Stimulated activated CD8-positive, alpha-beta memory T cell treated with anti-CD3 and anti-CD28 coated beads, Interleukin-4, amount 100 ng/mL, for 4 hours (primary cell): ENCODE measurements at places on chromosomes 7 and 10.

GRCh38 chr7:74030861-74031260 is 2.9 kb downstream of the ELN start:
- DNase-seq: no peak

GRCh38 chr7:122289426-122289825 is 15.1 kb downstream of the FEZF1 start:
- no peak for DNase-seq

- no peak for DNase-seq
Observed at GRCh38 chr7:28369523-28369922, 42.8 kb upstream of the CREB5 start.

- DNase-seq: no peak
Observed at GRCh38 chr7:29109899-29110298, 36.4 kb downstream of the CPVL start.

DNA sequence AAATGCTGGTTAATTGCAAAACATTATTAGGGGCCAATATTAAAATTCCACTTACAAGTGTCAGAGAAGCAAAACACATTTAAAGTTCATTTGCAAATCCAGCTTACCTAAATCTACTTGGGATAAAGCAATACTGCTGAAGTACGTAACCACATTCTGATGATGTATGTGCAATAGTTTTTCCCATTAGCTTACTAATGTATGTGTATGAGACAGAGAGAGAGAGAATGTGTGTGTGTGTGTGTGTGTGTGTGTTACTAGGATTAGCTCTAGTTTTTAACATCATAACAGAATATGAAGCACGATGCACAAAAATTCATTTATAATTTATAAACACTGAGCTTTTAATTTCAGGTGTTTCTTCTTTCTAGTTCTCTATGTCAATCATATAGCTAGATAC is 1074.2 kb upstream of the C7orf33 start:
- DNase-seq: no peak

GRCh38 chr7:112212571-112212970 is 6.1 kb downstream of the ZNF277 start:
- DNase-seq: no peak

- no peak for DNase-seq
Observed at GRCh38 chr10:118937226-118937625, 92.3 kb upstream of the NANOS1 start.

- DNase-seq: no peak
Observed at GRCh38 chr10:89857431-89858042, 156.1 kb downstream of the KIF20B start.

- DNase-seq: no peak
Observed at GRCh38 chr7:94352887-94353286, 41.8 kb upstream of the COL1A2 start.

DNA sequence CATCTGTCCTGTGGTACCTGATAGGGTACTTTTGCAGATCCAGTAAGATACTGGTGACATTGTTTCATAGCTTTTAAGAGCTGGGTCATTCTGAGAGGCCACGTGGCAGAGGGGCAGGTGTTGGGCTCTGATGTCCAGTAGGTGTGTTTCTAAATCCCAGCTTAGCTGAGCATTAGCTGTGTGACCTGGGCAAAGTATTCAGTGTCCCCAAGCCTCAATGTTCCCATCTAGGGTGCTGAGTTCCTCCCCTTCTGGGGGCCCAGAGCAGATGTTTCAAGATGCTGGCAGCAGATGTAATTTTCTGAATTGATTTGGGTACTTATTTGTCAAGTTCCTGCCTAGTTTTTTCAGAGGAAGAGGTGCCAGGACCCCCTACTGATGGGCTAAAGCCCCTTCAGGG is 52.9 kb downstream of the NEURL1 start:
- no peak for DNase-seq

GRCh38 chr10:114526126-114526503 is 121.8 kb upstream of the AFAP1L2 start:
- no peak for DNase-seq

DNA sequence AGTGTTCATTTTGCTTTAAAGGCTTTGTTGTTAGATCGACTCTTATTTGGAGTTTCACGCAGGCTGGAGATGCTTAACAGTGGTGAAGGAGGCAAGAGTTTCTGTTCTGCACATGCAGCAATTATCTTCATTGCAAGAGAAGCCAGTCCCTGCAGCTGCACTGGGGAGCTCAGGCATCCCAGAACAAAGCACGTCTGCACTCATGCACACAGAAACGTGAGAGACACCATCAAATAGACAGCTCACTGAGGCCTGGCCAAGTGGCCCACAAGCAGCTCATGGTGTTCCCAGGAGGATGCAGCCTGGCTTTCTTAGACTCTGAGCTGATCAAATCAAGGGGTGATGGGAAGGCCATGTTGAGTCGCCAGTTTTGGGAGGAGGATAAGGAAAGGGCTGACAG is 246.1 kb downstream of the CREB5 start:
- no peak for DNase-seq

DNA sequence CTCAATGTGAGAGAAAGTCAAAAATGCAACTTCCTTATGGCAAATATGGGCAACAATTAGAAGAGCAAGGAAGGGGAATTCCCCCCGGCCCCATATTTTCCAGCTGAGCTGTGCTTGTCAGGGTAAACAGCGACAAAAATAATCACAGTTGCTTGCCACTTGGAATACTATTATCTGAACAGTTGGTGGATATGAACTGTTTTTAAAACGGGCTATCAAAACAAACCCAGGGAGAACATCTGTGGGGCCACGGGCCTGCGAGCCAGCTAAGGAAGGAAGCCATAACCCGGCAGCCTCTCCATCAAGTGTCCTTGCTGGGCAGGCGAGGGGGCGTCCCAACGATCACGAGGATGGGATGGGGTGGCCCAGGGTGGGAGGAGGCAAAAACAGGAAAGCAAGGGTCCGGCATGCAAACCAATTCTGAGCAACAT is 228.4 kb downstream of the ARHGAP12 start:
- no peak for DNase-seq

DNA sequence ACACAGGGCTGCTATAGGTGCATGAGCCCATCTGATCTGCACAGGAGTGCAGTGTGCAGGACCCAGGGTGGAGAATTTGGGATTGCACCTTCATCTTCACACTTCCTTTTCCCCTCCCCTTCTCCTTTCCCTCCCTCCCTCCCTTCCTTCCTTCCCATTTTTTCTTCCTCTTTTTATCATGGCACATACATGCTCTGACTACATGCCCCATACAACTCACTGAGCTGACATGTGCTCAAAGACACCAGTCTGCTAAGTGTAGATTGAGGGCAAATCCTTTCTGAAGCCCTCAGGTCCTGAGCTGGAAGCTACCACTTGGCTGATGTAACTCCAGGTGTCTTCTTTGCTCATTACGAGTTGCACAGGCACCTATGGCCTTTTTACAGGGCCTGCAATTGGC is 365.3 kb upstream of the ZNF32 start:
- no peak for DNase-seq

- DNase-seq: no peak
Observed at GRCh38 chr10:29618341-29619171, 16.2 kb downstream of the SVIL start.

DNA sequence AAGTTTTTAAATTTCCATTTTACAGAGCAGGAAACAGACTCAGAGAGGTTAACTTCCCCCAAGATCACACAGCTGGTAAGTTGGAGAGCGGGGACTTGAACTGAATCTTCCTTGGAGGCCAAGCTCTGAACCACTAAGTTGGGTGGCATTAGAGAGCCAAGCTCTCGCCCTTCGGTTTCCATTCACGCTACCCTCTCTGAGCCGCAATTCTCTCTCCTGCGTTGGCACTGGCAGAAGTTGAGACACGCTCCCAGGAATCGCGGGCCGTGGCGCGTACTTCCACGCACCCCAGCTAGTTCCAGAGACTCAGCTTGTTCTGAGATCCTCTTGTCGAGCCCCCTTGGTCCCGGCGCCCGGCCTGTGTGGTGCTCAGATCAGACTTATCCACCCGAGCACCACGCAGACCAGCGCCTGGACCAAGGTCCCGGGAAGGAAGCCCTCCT is 29.3 kb upstream of the VAX1 start:
- no peak for DNase-seq

- no peak for DNase-seq
Observed at GRCh38 chr7:909358-910329, 33.3 kb downstream of the GET4 start.

GRCh38 chr7:112420236-112420861 is 29.9 kb upstream of the IFRD1 start:
- DNase-seq: no peak

GRCh38 chr7:126079581-126079980 is 1150.0 kb upstream of the POT1 start:
- DNase-seq: no peak

DNA sequence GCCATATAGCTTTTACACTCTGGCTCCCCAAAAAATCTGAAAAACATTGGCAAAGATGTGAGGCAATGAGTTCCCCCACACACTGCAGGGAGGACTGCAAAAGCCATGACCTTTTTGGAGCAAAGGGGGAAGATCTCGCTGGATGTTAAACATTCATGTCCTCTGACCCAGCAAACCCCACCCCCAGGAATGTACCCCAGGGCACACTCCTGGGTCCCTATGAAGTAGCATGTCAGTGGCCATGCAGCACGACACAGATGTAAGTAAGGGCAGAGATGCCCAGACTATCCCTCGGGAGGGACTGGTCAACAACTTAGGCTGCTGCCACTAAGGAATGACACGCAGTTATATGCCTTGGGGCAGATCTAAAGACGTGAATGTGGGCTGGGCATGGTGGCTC is 100.6 kb downstream of the DLG5 start:
- DNase-seq: no peak

DNA sequence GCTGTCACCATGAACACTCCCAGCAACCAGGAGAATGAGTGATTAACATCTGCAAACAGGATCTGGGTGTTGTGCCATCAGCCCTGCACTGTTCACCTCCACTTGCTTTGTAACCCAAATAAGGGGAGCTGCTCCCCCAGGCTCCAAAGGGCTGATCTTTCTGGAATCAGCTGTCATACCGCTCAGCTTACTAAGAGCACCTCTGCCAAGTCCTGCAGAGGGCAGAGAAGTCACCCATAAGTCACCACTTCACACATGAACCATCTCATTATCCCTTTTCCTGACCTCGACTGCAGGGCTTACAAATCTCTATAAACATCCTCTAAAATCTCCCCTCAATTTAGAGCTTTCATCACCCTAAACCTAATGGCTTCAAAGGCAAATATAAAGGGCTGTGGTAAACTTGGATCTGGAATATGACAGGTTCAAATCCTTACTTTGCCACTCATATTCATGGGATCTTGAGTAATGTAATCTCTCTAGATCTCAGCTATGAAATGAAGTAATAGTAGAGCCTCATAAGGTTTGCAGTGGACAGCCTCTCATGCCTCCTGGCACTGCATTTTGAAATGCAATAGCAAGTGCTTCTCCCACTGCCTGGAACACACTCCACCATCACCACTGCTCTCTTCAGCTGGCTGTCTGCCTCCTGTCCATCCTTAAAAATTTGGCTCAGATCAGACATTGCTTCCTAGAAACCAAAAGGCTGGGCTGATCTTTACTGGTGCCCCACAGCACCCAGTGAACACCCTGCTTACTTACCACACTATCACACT is 38.8 kb downstream of the ERLIN1 start:
- DNase-seq: no peak

DNA sequence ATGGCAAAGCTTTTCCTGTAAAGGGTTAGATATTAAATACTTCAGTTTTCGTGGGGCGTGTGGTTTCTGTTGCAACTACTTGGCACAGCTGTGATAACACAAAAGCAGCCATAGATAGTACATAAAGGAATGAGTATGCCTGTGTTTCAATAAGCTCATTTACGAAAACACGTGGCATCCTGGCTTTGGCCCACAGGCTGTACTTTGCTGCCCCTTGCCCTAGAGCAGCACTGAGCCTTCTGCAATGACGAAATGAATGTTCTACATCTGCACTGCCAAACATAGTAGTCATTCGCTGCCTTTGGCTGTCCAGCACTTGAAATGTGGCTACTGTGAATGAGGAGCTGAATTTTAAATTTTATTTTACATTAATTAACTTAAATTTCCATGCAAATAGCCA is 376.2 kb upstream of the TPK1 start:
- DNase-seq: no peak

DNA sequence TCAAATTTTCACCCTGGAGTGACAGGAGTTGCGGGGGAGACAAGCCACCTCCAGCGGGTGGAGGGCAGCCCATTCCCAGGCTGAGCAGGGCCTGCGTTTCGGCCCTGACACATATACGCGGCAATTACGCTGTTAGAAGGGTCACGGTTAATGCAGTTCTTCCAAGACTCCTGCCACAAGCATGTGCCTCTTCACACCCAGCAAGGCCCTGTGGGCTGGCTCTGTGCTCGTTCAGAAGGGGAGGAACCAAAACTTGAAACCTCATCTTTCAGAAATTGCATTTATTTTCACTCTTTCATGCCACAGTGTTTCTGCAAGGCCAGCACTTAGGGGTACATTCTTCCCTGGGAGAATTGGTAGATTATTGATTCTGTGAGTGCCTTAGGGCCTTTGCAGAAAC is 24.7 kb downstream of the LRMDA start:
- DNase-seq: no peak

GRCh38 chr10:3785851-3786271 is 852 bp upstream of the KLF6 start:
- no peak for DNase-seq

- DNase-seq: no peak
Observed at GRCh38 chr10:10892290-10892875, 125.3 kb upstream of the CELF2 start.

DNA sequence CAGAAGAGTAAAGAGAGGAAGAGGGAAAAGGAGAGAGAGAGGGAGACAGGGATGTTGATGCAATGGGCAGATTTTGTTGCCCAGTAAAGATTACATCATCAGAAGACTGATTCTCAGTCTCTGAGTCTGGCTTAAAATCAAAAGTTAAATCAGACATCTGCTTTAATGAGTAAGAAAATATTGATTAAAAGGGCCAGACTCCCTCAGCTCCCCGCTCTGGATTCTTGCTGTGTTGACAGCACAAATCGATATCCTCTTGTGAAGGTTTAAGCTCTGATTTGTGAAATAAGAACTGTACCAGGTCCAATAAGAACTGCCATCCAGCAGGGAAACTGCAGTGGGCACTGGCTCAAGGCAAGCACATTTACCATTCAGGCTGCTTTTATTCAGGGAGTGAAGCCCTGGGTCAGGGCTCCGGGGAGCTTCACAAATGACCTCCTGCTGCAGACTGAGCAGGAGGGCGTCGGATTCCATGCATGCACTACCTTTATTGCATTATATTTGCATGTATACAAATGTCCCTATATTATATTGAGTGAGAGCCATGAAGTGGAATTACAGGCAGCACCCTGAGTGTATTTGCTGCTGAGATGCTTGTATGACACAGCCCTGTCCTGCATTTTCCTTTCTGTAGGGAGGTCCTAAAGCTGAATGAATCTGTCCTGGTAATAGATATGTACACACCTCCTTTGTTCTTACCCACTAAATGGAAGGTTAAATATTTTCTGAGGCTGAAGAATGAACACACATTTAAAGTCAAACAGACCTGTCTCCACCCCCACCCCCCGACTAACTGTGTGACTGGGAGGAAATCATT is 401.5 kb downstream of the REEP3 start:
- DNase-seq: no peak
